ENCODE measurements at places on chromosomes 3 and 15.

DNA sequence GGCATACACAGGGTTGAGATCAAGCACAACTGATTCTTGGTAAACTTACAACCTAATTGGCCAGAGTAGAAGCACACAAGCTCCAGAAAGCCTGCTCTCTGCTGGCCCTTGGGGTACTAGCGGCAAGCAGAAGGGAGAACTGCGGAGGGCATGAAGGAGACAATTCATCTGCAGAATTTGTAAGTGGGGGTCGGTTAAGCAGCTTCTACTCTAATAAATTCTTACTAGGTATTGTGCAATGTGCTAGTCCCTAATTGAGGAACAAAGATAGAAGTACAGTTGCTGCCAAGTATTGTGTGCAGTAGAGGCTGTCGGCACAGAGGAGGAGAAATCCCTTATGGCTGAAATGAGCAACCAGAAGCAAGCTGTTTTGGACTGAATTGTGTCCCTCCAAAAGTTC, 91.2 kb upstream of the VEPH1 start:
- no peak for DNase-seq

- DNase-seq: no peak
Measured at GRCh38 chr3:150751781-150752263, 11.1 kb downstream of the SIAH2 start.

- no peak for DNase-seq
Measured at GRCh38 chr3:66989860-66990696, 8.0 kb upstream of the KBTBD8 start.

- DNase-seq: no peak
Measured at GRCh38 chr15:85880501-85881190, 85.9 kb upstream of the KLHL25 start.

GRCh38 chr3:16816048-16816780, 68.5 kb upstream of the PLCL2 start:
- no peak for DNase-seq

DNA sequence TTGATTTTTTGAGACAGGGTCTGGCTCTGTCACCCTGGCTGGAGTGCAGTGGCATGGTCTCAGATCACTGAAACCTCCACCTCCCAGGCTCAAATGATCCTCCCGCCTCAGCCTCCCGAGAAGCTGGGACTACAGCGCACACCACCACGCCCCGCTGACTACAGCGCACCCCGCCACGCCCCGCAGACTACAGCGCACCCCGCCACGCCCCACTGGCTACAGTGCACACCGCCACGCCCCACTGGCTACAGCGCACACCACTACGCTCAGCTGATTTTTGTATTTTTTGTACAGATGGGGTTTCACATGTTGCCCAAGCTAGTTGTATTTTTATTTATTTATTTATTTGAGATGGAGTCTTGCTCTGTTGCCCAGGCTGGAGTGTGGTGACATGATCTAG, 35.6 kb downstream of the SLC51A start:
- no peak for DNase-seq

- no peak for DNase-seq
Measured at GRCh38 chr3:140187656-140188221, 252.8 kb downstream of the CLSTN2 start.

GRCh38 chr15:60002528-60003218, 1.4 kb upstream of the FOXB1 start:
- no peak for DNase-seq

DNA sequence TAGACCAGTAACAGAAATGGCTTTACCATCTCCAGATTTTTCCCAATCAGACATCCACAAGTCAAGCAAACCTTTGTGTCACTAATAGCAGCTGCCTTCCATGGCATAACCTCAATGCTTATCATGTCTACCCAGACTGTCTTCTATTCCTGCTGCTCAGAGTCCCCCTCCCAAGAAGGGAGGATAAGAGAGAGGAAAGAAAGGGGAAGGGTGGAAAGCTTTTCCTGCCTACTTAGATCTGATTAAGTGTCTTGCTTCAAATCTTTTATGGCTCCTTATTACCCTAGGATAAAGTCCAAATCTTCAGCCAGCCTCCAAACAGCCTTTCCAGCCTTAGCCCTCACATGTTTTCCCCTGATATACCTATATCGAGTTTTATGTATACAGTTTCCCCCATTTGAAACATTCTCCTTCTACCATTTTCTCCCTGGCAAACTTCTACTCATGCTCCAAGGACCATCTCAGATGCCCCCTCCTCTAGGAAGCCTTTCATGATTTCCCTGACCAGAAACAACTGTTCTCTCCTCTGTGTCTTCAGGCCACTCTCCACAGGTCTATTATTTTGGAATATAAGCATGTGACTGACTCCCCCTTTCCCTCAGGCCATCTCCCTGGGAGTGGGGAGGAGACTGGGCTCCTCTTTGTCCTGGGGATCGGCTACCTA, 7.9 kb upstream of the SSUH2 start:
- DNase-seq: no peak

- no peak for DNase-seq
Measured at GRCh38 chr3:10090179-10090578, 17.9 kb downstream of the FANCD2OS start.

- DNase-seq: no peak
Measured at GRCh38 chr3:87755852-87756251, 303.0 kb downstream of the CGGBP1 start.

GRCh38 chr15:38254051-38254883, 1.6 kb downstream of the SPRED1 start:
- no peak for DNase-seq

DNA sequence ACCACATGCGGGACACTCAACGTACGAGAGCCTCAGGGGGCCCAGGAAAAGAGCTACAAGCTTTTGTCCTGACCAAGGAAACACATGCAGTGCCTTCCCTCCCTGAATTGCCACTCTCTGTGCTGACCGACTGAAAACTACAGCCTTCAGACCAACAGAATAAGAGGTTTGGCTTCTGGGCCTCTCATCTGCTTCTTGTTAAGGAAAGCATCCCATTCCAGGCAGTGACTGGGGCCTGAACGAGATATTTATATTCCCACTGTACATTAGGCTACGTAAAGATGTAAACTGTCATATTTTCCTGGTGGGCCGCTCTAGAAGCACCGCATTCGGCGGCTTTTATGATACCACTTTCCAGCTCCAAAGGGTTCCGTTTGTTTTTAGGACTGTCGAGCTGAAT, 208.9 kb upstream of the TPM1 start:
- DNase-seq: no peak

DNA sequence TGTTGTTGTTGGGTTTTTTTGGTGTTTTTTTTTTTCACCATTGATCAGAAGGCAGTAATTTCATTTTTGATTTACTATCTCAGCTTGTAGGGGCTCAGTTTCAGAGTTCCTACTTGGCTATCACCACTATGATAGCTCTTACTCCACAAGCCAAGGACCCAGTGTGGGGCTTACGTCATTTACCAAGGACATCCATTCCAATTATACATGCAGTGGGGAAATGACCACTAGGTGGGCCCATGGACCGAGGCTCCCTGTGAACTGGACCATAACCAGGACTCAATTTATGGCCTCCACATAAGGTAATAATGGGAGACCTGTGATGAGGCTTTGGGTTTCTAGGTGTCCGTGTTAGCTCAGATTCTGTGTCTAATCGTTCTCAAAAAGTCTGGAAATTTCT, 67.5 kb upstream of the CACNA1D start:
- DNase-seq: no peak

DNA sequence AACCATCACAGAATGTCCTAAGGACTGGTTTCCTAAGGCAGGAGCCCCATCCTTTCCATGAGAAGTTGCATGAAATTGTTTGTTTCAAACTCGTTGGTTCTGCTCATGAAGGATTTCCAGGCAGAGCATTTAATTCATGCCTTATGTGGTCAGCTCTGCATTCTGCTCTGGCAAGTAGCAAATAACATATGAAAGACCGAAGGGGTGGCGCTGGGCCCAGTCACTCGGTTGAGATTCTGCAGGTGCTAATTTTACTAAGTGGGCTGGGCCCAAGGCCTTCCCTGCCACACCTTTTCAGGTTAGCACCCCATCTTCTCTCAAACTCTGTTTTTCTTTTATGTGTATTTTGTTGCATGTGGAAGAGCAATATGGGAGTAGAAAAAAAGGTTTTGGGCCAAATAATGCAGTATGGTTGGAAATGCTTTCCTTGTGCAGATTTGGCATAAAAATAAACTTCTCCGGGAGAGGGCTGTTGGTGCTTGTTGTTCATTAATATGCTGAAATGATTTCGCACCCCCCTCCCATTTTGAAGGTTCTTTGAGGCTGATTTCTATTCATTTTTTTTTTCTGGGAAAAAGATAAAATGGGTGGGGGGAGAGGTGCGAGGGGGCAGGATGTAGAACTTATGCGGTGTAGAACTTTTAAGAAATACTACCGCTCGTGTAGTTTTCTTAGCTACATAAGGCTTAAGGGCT, 182.9 kb upstream of the FEZF2 start:
- no peak for DNase-seq

DNA sequence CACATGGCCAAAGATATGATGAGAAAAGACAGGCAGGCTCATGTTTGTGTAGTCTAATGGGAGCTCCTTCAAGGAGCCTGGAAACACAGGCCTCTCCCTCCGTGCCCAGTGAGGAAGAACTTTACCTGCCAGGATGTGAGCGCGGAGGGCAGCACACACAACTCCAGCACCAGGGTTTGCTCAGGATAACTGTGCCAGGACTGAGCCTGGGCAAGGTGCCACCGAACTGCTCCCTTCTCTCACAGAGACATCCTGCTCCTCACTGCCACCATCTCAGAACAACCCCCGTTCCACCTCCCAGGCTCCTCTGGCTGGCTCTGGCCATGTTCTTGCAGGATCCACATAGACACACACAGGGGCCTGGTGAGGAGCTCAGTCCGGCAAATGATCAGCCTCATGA, 87.4 kb downstream of the NUP210 start:
- DNase-seq: no peak

DNA sequence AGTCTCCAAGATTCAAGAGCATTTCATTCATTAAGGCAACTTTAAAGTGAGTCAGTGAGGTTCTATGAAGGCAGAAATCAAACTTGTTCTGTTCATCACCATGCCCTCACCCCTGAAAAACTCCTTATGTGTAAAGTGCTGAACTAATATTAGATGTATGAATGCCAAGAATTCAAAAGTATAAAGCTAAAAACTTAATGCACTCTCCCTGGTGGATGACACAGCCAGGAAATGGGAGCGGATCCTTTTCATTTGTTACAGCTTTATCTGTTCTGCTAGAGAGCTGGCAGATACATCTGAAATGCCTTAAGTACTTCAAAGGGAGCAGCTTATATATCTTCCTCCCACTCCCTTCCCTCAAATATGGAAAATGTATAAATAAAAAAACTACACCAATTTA, 8.2 kb downstream of the TXNRD3 start:
- no peak for DNase-seq

DNA sequence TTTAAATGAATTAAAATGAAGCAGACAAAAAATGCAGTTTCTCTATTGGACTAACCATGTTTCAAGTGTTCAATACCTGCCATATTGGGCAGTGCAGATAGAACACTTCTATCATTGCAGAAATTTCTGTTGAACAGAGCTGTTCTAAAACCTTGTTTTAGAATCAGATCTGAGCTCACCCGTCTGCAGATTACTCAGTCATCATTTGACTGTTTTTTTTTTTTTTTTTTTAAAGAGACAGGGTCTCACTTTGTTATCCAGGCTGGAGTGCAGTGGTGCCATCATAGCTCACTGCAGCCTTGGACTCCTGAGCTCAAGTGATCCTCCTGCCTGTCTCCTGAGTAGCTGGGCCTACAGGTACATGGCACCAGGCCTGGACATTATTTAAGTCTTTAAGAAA, 128.7 kb downstream of the APBA2 start:
- DNase-seq: no peak

DNA sequence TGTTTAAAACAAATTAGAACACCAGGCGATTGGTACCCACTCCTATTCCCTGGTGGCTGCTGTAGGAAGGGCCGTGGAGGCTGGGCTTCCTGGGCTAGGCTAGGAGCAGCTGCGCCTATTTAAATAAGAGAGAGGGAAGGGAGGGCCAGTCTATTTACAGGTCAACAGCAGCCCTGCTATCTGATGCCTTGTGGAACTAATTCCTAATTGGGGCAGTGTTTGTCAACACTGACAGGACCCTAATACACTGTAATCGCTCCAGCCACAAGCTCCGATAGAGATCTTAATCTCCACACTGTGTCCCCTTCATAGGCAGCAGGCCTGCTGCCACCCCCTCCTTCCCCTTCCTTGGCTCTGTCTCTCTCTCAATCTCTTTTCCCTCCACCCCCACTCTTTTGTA, 116.9 kb upstream of the SOX14 start:
- peak; percentile 15 for DNase-seq

GRCh38 chr3:8838765-8839423, 69.5 kb upstream of the OXTR start:
- DNase-seq: no peak

DNA sequence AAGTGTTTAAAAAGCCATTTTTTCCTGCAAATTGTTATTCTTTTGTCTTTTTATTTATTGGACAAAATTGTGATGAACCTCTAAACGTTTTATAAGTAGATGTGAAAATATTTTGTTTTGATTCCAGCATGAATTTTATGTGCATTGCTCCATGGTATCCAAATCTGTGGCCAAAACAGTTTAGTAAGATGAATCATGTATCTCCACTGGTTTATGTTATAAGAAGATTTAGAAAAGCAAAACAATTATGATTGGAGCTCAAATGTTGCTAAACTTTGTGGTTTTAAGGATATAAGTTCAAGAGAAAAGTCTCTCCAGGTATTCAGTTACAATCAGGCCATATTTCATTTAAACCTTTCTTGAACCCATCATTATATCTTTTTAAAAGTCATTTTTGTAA, 80.9 kb downstream of the NECTIN3 start:
- DNase-seq: no peak

DNA sequence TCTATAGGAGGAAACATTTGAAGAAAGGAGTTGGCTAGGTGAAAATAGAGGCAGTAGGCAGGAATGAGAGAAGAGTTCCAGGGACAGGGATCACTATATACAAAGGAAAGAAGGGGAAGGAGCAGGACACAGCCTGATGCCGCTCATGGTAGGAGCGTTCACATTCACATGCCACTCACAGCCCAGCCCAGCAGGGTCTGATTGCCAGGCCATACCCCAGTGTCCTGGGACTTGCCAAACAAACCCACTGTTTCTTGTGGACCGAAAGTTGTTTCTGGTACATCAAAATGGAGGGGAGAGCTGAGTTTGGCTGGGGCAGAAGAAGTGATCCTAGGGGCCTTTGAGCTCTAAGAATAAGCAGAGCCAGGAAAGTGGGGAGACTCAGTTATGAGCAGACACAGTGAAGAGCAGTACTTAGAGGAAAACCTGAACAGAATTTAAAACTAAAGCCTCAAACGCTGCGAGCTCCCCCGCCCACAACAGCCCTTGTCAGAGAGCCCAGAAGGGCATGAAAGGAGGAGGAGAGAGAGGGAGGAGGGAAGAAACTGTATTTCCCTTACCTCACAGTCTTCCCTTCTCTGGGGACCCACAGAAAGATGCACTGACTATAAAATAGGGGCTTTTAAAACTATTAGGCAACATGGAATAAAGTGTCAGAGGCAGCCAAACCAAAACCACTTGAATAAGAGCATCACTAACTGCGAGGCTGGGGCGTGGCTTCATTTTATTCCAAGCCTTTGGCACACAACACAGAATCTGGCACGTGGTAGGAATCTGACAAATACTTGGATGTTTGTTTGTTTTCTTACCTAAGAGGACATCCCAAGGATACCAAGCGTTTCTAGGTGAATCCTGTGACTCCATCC, 129.0 kb downstream of the RPL22L1 start:
- DNase-seq: no peak

GRCh38 chr3:66075281-66075680, 36.6 kb upstream of the MAGI1 start:
- no peak for DNase-seq

Measured in D721Med (cell line).